ENCODE measurements at places on chromosomes 11 and 22.
A peak's percentile ranks its signal among the peaks of the same experiment; 100 is the strongest.

DNA sequence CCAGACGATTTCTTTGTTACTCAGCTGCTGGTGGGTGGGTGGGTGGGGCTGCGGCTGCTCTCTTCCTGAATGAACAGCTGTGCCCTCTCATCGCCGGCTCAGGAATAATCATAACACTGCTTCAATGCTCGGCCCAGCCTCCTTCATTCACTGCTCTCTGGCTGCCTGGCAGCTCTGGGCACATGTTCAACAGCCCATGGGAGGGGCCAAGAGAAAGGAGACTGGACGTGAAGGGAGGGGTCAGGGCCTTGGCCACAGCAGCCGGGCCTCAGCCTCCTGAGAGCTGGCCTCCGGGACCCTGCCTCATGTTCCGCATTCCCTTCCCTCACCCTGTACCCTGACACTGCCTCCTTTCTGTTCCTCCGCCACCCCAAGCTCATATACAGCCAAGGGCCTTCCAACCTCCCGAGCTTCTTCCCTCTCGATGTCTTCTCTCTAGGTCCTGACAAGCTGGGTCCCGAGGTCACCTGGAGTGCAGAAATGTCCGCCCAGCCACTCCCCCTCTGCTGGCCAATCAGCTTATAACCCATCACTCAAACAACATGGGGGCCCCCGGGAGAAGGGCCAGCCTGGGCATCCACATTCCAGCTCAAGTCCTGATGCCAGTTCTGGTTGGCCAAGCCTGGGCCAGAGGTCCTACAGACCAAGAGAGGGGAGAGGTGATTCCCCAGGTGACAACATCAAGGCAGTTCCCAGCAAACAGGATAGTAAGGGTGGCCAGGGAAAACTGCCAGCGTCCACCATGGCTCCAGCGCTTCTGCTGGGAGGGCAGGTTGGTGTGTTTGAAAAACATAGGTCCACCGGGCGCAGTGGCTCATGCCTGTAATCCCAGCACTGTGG, 3.2 kb upstream of the CSDC2 start:
- peak; percentile 22 for DNase-seq

DNA sequence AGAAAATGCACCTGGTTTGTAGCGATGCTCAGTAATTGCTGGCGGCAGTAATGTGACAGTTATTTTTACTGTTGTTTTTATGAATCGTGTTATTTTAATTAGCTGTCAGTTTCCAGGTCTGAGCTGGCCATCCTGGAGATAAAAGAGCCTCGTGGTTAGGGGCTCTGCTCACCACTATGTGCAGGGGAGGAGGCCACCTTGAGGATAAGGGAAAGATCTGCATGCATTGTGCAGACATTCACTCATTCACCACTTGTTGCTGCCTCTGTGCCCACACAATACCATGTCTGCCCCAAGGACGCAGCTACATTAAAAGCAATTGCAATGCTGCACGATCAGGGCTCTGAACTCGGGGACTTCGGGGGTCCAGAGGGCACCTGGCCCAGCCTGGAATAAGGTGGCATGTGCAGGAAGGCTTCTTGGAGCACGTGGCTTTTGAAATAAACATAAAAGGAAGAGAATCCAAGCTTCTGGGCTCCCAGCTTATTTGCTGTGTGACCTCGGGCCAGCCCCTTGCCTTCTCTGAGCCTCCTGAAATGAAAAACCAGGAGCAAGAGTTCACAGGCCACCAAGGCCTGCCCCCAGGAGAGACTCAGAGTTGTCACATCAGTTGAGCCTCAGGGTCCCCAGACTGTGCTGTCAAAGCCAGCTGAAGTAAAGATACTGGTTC, 44.7 kb upstream of the SHISAL1 start:
- DNase-seq: no peak

DNA sequence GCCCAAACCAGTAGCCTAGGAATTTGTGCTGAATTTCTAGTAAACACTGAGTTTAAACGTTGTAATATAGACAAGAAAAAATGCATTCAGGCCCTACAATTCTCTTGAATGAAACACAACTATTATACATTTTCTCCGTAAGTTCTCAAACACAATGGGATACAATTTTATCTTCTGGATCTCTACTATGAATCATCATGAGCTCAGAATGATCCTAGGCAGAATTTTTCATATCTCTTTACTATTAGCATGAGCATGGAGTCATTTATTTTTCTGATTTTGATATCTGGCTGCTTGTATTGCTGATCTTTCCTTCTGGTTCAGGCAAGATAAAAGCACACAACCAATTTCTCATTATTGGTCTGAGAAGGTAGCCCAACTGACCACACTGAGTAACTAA, 1123.4 kb upstream of the RAG2 start:
- no peak for DNase-seq

- no peak for DNase-seq
These were observed 42.0 kb downstream of the FBLN1 start for GRCh38 chr22:45544588-45545170.

GRCh38 chr11:121421149-121421901, 30.8 kb upstream of the SORL1 start:
- no peak for DNase-seq

DNA sequence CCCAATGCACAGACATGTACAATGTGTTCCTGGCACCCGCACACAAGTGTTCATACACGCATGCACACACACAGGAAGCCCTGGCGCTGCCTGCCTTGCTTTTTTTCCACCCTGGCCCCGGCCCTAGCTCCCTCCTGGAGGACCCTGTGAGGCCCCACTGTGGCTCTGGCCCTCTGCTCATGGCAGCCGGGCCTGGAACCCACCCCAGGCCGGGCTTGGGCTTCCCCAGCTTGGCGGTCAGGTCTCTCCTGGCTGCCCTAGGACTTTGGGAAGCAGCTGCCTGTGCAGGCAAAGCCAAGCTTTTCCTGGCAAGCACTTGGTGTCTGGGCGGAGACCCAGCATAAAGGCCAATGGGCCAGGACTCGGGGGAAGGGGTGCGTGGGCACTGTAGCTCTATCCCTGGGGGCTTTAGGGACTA, 30.5 kb downstream of the CD82 start:
- no peak for DNase-seq

GRCh38 chr22:19636696-19637407, 77.5 kb upstream of the SEPTIN5 start:
- DNase-seq: no peak

DNA sequence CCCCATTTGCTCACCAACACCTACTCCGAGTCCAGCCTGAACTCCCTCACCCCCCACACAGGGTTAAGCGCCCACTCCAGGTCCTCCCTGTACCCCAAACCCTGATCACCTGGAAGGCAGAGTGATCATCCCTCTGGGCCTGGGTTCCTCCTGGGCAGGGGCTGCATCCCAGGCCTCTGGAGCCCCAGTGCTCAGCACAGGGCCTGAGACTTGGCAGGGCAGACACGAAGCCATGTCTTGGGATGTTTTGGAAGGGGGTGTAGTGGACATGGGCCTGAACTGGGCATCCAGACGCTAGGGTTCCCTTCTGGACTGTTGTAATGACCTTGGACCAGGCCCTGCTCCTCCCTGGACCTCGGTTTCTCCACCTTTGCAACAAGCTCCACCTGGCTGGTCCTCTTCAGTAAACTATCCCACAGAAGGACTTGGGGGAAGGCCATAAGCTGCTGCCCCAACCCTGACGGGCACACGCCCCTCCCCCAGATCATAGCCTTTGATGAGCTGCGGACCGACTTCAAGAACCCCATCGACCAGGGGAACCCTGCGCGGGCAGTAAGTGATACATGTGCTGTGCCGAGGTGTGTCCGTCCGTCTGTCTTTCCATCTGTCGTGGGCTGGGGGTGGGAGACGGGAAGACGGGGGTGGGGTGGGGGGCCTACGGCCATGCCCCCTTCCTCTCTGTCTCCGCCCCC, 3.9 kb downstream of the CNIH2 start:
- no peak for DNase-seq

- no peak for DNase-seq
These were observed 75.4 kb upstream of the SYT13 start for GRCh38 chr11:45361551-45361950.

- no peak for DNase-seq
These were observed 7.3 kb downstream of the RHOG start for GRCh38 chr11:3833449-3833848.

GRCh38 chr11:44028401-44028800, 19.4 kb upstream of the ACCSL start:
- no peak for DNase-seq

DNA sequence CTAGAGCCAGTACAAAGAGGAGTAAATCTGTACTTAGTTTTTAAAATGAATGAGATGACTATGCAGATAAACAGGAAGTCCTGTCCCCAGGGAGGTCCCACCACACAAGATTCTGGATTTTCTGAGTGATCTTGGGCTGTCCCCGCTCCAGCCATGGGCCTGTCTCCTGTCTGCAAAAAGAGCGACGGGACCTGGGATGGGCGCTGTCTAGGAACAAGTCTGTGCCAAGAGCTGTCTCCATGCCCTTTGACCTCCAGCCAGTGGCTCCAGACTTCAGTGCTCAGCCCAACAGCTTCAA, 6.0 kb downstream of the CSNK1E start:
- no peak for DNase-seq

DNA sequence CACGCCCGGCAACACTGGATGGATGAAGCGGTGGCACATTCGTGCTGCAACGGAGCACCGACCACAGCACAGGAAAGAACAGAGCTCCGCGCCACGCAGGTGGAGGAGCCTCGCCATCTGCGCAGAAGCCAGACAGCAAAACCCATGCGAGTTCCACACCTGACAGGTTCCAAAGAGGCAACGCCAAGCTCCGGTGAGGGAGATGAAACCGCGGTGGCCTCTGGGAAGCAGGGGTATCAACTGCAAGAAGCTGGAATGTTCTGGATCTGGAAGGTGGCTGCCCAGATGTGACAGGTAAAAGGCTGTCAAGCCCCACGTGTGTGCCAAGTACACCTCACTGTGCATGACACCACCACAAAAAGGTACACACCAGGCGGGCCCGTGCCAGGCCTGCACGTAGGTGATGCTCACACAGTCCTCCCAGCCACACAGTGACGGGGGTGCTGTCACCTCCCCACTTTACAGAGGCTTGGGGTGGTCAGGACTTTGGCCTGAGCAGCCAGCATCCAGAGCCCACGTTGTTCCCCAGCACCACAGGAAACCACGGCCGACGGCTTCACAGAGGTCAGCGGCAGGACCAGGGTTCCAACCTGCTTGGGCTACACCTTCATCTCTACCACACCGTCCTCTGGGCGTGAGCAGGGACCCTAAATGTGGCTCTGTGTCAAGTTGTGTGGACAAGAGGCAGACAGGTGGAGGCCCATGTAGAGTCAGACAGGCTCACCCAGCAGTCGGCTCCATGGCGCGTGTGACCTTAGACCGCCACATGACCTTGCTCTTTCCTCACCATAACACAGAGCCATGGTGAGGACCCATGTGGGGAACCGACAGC, 19.7 kb upstream of the EFCAB6 start:
- no peak for DNase-seq

GRCh38 chr11:9385327-9385899, 961 bp downstream of the IPO7 start:
- DNase-seq: no peak

DNA sequence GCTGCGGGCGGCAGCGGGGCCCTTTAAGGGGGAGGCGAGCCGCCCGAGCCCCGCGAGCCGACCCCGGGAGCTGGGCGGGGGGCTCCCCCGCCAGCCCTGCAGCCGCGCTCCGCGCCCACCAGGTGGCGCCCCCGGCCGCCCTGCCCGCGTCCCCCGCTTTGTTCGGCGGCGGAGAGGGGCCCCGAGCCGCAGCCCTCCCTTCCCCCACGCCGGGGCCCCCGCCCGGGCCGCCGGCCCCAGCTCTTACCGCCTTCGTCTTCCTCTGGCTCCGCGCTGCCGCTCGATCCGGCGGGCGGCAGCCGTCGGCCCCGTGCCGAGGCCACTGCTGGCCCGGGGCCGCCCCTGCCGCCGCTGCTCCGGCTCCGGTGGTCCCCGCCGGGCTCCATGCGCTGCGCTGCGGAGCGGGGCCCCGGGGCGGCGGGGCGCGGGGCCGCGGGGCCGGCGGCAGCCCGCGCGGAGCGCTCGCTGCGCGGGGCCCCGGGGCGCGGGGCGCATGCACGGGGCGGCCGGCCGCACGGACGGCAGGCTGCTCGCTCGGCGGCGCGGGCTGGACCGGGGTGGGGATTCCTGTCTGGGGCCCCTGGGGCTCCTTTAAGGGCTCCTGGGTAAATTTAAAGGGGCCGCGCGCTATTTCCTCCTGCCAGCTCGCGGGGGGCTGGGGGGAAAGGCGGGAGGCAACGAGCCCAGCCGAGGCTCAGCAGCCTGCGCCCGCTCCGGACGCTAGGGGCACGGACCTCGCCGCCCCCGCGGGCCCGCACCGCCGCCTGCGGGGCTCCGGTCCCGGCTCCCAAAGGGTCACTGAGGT, at the start of gene ZFTA:
Gene ZFTA (minus strand): TSS at position 539 of the 805 bp plus-strand sequence. CDS start 153 bp downstream, at position 386.
- DNase-seq: peak; percentile 67

GRCh38 chr11:68460741-68461574, at the start of gene PPP6R3:
PPP6R3 (plus strand) TSS chr11:68460752; CDS start chr11:68537665, 76,913 bp downstream.
- DNase-seq: no peak

DNA sequence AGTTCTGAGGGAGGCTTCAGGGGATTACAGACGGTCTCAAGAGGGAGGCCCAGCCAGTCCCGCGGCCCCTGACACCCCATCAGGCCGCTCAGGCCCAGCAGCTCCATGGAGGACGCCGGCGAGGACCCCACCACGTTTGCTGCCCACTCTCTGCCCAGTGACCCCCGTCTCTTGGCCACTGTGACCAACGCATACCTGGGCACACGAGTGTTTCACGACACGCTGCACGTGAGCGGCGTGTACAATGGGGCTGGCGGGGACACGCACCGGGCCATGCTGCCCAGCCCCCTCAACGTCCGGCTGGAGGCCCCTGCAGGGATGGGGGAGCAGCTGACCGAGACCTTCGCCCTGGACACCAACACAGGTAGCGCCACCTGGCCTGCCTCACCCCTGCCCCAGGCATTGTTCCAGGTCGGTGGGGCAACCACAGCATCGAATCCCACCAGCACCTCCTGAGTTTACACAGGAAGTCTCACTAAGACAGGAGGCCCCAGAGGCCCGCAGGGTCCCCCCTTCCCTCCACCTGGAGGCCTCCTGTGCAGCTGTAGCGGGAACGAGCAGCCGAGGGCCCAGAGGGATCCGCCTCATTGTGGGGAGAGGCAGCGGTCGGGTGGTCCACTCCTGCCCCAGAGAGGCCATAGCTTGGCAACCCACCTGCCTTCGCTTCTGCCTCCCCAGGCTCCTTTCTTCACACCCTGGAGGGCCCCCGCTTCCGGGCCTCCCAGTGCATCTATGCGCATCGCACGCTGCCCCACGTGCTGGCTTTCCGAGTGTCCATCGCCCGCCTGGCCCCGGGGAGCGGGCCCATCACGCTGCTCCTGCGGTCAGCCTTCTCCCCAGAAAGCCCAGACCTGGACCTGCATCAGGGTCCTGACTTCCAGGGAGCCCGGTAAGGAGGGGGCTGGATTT, 1.0 kb downstream of the PGGHG start:
- no peak for DNase-seq

GRCh38 chr11:35045236-35045820, 93.6 kb upstream of the CD44 start:
- DNase-seq: peak; percentile 43

GRCh38 chr11:515131-515530, 8.1 kb upstream of the RNH1 start:
- DNase-seq: no peak

All from activated naive CD4-positive, alpha-beta T cell treated with anti-CD3 and anti-CD28 coated beads, Interleukin-2, amount 50 U/mL, for 16 hours (primary cell).